NCI-H2081 treated with DMSO at 0.1 percent for 48 hours (cell line): ENCODE measurements at places on chromosomes 3 and 15.

DNA sequence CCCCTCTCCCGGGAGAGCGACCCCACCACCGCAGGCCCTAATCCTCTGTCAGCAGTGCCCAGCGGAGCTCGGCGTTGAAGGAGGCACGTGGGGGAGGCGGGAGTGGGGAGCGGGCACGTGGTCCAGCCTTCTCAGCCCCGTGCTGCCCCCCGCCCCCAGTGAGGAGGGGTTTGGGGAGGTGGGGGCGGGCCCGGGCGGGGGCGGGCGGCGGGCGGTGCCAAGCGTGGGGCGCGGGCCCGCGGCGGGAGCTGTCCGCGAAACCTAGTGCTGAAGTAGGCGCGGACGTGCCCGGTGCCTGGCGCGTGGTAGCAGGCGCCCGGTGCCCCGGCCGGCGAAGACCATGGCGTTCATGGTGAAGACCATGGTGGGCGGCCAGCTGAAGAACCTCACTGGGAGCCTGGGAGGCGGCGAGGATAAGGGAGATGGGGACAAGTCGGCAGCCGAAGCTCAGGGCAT, at the start of gene CPLX3:
Gene CPLX3 (plus strand): TSS at position 264 of the 456 bp plus-strand sequence. CDS start 77 bp downstream, at position 341.
- DNase-seq = no peak

GRCh38 chr3:177894081-177894728, 642.0 kb upstream of the KCNMB2 start:
- no peak for DNase-seq

- DNase-seq = no peak
These were observed 16.5 kb downstream of the VIPR1 start for GRCh38 chr3:42518800-42519567.

- no peak for DNase-seq
These were observed 9.7 kb downstream of the CCK start for GRCh38 chr3:42256135-42256819.

- DNase-seq = no peak
These were observed 248.2 kb downstream of the TBC1D5 start for GRCh38 chr3:17494117-17494809.

- no peak for DNase-seq
These were observed 250.9 kb downstream of the MAGI1 start for GRCh38 chr3:65787827-65788226.

DNA sequence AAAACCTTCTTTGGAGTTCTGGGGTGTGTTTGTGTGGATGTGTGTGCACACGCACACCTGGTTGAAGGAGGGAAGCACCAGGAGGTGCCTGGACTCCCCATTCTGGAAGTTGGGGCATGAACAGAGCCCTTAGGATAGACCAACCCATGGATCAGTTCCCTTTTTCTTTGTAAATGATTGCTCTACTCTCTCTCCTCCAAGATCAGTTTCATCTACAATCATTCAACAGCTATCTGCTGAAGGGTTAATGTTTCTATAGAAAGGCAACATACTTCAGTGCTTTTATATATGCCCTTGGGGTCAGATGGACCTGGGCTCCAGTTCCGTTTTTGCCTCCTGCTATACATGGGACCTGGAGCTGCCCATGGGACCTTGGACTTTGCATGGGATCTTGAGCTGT, 352.1 kb upstream of the CFAP20DC start:
- DNase-seq = no peak

DNA sequence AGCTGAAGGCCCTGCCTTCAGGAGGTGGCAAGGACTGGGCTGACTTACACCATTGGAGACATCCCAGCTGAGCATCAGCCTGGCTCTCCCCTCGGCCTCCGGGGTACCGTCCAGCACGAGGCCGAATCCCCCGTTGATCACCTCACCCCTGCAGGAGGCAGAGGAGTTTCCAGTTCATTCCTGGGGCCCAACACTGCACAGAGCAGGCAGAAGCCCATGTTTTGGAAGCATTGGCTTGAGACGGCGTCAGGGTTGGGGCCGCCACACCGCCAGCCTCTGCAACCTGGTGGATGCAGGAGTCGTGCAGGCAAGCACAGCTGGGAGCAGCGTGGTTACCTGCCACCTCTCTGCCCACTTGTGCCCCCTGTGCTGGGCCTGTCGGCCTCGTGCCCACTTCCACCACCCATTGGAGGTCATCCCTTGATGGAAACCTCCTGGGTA, 7.7 kb upstream of the ZXDC start:
- no peak for DNase-seq

GRCh38 chr3:142724682-142725356, 985 bp downstream of the TRPC1 start:
- no peak for DNase-seq

- DNase-seq = no peak
These were observed 3.1 kb downstream of the KIF7 start for GRCh38 chr15:89652131-89652530.

DNA sequence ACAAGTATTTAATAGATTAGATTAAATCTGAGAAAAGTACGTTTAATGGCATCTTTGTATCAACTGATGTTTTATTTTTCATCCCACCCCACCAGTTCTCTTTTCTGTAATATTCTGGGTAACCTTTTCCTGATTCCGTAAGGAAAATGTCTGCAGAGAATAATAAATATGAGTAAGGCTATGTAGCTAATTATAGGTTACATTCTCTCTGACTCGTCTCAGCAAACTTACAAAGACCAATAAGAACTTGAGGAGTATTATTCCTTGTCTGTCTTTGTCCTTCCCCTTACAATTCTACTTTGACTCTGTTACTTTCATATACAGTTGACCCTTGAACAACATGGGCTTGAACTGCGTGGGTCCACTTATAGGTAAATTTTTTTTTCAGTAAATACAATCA, 12.1 kb downstream of the SNAP23 start:
- no peak for DNase-seq

DNA sequence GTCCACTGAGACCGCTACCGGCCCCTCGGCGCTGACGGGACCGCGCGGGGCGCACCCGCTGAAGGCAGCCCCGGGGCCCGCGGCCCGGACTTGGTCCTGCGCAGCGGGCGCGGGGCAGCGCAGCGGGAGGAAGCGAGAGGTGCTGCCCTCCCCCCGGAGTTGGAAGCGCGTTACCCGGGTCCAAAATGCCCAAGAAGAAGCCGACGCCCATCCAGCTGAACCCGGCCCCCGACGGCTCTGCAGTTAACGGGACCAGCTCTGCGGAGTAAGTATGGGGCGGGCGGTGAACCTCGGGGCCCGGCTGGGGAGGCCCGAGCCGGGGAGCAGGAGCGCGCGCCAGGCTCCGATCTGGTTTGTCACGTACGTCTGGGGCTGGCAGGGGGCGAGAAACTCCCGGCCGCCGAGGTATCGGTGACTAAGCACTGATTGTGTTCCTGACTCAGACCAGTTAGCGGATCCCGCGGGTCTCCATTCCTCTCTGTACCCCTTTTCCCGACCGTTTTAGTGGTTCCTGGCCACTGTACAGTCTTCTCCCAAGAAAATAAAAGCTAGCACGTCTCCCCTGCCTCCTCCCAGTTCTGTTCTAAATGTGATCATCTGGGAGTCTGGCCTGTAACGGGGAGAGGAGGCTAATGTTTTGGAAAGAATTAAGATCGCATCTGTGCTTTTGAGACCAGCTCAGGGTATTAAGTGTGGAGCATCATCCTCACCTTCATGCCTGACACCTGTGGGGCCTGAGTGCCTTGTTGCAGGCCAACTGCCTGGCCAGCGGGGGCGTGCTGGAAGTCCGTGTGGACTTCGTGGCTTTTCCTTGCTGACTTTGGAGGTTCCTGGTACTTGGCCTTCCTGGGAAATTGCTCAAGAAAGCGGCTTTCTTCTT, 691 bp downstream of the MAP2K1 start:
- DNase-seq = no peak

GRCh38 chr3:176870451-176870850, 326.8 kb downstream of the TBL1XR1 start:
- no peak for DNase-seq

GRCh38 chr3:178915365-178915764, 156.2 kb downstream of the ZMAT3 start:
- DNase-seq = no peak

GRCh38 chr3:57961828-57962447, 46.3 kb upstream of the FLNB start:
- no peak for DNase-seq

DNA sequence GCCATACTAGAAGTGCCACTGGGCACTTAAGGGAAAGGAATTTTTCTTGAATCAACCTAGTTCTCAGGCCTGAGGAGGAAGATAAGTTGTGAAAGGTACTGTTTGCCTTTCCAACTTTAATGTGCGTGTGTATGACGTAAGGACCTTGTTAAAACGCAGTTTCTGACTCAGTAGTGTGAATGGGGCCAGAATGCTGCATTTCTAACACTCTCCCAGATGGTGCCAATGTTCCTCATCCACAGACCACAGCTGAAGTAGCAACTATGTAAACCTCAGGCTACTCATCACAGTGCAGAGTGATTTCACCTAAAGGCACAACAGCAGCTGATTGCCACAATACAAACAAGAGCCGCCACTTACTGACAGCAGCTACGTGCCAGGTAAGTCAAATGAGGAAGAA, 103.6 kb downstream of the OTOL1 start:
- DNase-seq = no peak

GRCh38 chr15:65174509-65174908, 10.6 kb downstream of the CLPX start:
- no peak for DNase-seq

- no peak for DNase-seq
These were observed 467.9 kb upstream of the ATP11B start for GRCh38 chr3:182325213-182325950.

DNA sequence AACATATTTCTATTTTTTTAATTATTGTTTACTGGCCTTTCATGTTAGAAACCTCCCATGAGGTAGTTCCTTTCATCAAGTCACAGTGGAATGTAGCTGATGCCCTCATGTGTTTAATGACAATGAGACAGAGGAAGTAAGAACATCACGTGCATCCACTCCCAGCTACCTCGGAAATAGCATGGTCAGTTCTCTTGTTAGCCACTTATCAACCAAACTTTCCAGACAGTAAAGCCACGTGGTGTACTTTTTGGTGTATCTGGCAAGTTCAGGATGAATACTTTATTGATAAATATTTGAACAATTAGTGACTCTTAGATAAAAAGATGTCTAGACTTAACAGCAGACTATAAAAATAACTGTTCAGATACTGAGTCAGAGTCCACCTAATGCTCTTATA, 781.7 kb downstream of the MECOM start:
- DNase-seq = no peak

GRCh38 chr3:50616003-50616769, 765 bp upstream of the MAPKAPK3 start:
- no peak for DNase-seq

DNA sequence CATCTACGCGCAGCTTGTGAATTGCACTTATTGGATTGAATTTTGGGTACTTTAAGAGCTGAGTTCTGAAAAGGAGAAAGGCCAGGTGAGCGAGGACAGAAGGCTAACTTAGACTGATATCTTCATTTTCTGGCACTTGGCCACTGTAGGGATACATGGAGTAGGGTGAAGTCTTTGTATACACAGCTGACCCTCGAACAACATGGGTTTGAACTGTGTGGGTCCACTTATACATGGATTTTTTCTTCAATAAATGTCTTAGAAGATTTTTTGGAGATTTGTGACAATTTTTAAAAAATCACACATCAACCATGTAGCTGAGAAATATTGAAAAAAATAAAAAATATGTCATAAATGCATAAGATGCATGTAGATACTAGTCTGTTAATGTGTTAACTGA, 18.3 kb downstream of the PTPRG start:
- DNase-seq = no peak

DNA sequence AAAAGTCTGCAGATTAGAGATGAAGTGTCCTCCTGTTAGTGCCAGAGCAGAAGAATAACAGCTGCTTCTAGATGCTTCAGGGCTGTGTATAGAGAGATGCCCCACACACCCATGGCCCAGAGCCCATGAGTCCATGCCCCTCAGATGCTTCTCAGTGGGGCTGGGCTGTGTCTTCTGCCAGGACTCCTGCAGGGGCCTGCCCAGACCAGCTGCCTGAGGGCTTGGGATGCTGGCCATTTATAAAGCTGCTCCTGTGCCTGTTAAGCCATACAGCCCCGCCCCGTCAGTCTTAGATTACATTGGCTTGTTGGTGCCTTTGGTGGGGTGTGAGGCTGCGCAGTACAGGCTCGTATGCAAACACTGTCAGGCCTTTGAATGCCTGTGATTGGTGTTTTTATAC, 318.0 kb upstream of the CTDSPL start:
- DNase-seq = no peak

DNA sequence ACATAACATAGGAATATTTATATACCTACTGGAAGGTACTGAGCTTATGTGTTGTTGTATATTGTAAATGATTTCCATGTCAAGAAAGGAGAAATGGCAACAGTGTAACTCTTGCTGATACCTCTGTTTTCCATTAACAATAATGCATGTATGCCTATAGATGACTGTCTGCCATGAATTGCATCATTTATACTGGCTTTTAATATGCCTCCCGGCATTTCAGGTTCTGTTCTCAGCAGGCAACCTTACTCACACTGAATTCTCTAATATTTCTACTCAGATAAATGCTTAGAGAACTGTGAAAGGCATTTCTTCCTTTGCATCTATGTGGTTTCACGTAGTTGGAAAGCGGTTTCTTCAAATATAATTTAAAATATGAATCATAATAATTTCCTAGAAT, 41.8 kb downstream of the LEKR1 start:
- DNase-seq = no peak

DNA sequence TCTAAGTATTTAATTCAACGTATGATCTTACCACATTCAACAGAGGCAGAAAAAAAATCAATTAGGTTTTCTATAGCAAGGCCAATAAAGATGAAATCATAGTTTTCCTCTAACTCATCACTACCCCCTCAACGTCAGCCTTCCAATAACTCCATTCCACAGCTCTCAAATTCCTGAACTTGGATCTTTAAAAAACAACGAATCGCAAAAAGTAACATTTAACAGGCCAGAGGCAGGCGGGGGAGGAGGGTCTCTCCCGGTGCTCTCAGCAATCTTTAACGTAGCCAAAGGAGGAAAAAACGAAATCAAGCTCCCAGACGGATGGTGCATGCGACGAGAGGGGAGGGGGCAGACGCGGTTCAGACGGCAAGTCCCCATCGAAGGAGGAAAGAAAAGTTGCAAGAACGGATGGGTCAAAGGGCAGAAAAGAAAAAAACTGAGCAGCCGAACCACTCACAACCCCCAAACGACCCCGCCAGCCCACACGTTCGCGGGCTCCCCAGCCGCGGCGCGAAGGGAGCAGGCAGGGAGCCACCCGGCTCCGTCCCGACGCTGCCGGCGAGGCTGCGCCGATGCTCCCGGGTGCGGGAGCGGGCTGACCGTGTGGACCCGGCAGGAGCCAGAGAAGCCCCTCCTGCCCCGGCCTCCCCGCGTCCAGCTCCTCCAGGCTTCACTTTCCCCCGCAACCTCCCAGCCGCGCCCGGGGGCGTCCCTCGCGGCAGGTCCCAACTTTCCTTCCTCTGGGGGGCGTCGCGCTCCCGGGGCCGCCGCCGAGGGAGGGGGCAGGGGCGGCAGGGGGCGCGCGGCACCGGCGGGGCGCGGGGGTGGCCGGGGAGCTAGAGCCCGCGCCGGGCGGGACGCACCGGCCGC, 703 bp downstream of the PEAK1 start:
- DNase-seq = no peak

- DNase-seq = no peak
These were observed 16.2 kb upstream of the ANKDD1A start for GRCh38 chr15:64895285-64896065.

DNA sequence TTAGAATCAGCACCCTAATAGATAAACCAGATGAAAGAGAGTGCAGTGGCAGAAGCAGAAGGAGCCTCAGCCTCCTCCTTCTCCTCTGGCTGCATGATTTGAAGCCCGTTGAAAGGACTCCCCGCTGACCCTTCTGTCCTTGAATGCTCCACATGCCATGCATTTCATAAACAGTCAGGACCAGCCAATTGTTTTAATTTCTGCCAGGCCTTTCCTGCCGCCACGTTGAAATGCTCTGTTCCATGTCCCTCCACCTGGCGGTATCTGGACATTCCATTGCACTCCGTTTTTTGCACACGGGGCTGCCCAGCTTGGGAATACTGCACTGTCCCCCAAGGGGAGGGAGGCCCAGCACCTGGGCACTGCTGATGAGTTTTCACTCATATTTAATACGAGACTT, 35.2 kb upstream of the GLCE start:
- no peak for DNase-seq
